GM23338 (cell line): ENCODE measurements at places on chromosomes 2 and 18. TPM values are rescaled to one million over a fixed set of nuclear protein-coding genes. Genes with fewer than 3 reads are reported as not detected.

DNA sequence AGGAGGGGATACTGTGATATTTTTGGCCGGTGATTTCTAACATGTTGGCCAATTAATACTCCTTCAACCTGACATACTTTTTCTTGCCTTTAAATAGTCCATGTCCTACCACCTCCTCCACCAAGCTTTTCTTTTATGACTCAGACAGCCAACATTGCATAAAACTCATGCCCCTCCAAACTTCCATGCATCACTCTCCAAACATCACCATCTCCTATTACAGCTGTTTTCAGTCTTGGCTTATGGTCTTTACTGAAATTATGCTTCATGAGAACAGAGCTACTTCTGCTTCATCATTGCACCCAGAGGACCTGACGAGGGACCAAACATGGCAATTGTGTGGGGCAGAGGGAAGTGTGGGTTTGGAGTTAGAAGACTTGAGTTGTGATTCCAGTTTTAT, 305.4 kb downstream of the LPIN1 start:
- no peak overlapping the region for H3K27ac ChIP-seq
- no peaks in the 10 kb centered on the region; the same call in 1 of the 2 replicates for H3K36me3 ChIP-seq
- H3K27me3 ChIP-seq, result no peaks in the 10 kb centered on the region
- H3K4me1 ChIP-seq, result no peaks in the 10 kb centered on the region
- DNase-seq, result no peak

GRCh38 chr2:217414429-217414828, 554.6 kb upstream of the TNP1 start:
- no peak overlapping the region for H3K27ac ChIP-seq
- no peak overlapping the region for H3K4me3 ChIP-seq
- no peaks in the 10 kb centered on the region for H3K27me3 ChIP-seq
- H3K36me3 ChIP-seq, result no peaks in the 10 kb centered on the region
- no peaks in the 10 kb centered on the region for H3K4me1 ChIP-seq

- no peak overlapping the region for H3K4me3 ChIP-seq
- no peak overlapping the region for H3K27ac ChIP-seq
- no peaks in the 10 kb centered on the region for H3K27me3 ChIP-seq
- DNase-seq, result no peak
- no peaks in the 10 kb centered on the region for H3K36me3 ChIP-seq
Observed at GRCh38 chr18:59744271-59744721, 47.1 kb upstream of the CCBE1 start.

DNA sequence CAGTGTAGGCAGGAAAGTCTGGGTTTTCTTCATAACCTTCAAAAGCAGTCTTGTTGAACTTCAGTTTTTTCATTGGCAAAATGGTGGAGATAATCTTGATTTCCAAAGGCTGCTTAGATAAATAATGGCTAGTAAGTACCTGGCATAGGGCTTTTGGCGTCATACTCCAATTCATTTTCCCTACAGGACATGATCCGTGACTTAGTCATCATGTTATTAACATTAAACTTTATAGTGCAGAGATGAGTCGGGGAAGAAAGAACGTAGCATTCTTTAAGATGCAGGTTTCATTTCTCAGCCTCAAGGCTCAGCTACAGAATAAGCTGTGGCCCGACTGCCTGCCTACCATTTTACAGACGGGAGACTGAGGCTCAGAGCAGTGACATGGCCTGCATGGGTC, 64.0 kb downstream of the RALBP1 start:
- no peak overlapping the region for H3K4me3 ChIP-seq
- no peaks in the 10 kb centered on the region for H3K4me1 ChIP-seq
- no peaks in the 10 kb centered on the region for H3K36me3 ChIP-seq
- DNase-seq, result no peak
- no peaks in the 10 kb centered on the region for H3K27me3 ChIP-seq

Gene TP53I3
- total RNA-seq, result 35.7 and 36.5 TPM in 2 replicates

GRCh38 chr2:222358876-222359275, 60.1 kb upstream of the PAX3 start:
- no peaks in the 10 kb centered on the region for H3K27me3 ChIP-seq
- H3K36me3 ChIP-seq, result no peaks in the 10 kb centered on the region
- H3K4me3 ChIP-seq, result no peak overlapping the region
- DNase-seq, result no peak
